ENCODE measurements at places on chromosomes 13 and 19.

GRCh38 chr19:36916991-36917390, 859 bp downstream of the ZNF568 start:
- DNase-seq, result no peak

- DNase-seq, result peak; percentile 42
Measured at GRCh38 chr13:23969647-23970046, 72.3 kb upstream of the C1QTNF9B start.

- DNase-seq, result no peak
Measured at GRCh38 chr13:96741779-96742178, 252.5 kb downstream of the OXGR1 start.

DNA sequence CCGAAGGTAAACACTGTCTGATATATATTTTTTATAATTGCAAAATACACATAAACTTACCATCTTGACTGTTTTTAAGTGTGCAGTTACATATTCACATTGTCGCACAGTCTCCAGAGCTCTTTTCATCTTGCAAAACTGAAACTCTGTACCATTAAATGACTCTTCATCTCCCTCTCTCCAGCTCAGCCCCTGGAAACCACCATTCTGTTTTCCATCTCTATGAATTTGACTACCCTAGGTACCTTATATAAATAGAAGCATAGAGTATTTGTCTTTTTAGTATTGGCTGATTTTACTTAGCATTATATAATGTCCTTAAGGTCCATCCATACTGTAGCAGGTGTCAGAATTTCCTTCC, 45.8 kb downstream of the LRCH1 start:
- DNase-seq, result no peak

DNA sequence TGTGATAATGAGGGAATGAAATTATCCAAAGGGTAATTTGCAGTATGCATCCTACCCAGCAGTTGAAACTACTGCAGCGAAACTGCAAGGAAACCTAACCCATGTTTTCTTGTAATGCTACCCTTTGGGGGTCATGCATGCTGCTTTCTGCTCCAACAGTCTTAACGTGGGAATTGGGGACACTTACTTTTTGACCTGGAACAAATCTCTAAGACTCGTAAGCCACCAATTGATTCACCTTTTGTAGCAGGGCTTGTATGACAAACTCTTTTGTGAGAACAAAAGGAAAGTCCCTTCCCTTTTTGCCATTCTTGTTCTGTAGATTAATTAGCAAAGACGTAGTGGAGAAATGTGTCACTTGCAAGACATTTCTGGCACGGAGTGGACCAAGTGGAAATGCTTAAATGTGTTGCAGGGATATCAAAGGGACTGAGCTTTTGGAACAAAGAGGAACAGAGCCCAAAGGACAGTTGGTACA, 27.4 kb downstream of the LRCH1 start:
- DNase-seq, result no peak

DNA sequence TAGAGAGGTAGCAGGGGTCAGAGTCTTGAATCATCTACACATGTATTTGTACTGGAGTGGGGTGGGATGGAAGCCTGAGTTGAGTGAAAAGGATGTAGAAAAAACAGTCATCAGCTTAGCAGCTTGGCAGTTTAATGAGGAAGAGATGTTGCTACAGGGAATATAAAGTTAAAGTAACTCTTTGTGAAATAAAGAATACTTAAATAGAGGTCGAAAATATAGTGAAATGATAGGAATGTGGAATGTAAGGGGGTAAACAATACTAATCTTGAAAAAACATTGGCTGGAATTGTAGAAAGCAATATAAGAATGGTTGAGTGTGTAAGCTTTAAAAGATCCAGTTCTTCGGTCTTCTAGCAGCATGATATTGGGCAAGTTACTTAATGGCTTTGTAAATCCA, 22.7 kb downstream of the NUP58 start:
- no peak for DNase-seq

DNA sequence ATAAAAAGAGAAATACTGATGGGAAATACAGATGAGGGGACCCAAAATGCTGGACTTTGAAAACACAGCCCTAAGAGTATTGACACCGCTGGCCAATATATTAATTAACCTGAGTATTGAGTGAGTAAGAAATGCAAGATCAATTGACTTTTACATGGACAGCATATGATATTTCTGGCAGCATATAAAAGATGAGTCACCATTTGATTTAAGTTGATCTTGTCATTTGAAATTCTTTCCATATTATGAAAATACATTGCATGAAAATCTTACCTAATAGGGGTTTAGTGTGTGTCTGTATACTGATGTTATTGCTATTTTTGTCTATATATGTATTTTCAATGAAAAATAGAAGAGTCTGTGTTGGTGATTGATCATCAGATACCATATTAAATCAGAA, 619.6 kb downstream of the KCTD12 start:
- DNase-seq, result no peak

DNA sequence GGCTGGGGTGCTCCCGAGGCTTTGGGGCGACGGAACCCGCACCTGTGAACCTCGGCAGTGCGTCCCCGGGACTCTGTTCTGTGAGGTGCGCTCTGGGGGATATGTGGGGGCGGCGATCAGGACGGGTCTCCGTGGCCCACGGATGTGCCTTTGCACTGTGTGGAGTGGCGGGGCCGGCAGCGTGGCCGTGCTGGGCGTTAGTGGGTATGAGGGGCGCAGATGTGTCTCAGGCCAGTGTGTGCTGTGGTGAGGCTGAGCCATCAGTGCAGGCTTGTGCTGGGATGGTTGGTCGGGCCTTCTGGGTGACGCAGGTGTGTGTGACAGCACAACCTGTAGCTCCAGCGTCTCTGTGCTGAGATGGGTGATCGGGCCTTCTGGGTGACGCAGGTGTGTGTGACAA, 16.9 kb downstream of the ZNF331 start:
- DNase-seq, result no peak

DNA sequence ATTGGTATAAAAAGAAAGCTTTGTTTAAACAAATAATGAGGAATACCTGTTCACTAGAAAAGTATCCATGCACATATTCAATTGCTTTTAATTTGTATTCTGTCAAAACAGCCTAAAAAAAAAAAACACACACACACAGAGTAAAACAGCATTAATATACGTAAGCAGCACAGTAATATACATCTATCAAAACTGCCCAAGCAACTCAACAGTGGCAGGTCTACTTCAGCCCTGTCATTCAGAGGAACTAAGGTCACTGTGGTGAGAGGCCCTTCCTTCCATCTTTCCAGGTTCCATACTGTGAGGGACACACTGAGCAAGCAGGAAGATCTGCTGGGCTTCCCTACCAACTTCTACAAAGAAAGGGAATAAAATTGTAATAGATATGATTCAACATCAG, 3.8 kb downstream of the PROSER1 start:
- DNase-seq, result no peak

GRCh38 chr13:109695402-109696190, 90.8 kb downstream of the IRS2 start:
- DNase-seq, result no peak

DNA sequence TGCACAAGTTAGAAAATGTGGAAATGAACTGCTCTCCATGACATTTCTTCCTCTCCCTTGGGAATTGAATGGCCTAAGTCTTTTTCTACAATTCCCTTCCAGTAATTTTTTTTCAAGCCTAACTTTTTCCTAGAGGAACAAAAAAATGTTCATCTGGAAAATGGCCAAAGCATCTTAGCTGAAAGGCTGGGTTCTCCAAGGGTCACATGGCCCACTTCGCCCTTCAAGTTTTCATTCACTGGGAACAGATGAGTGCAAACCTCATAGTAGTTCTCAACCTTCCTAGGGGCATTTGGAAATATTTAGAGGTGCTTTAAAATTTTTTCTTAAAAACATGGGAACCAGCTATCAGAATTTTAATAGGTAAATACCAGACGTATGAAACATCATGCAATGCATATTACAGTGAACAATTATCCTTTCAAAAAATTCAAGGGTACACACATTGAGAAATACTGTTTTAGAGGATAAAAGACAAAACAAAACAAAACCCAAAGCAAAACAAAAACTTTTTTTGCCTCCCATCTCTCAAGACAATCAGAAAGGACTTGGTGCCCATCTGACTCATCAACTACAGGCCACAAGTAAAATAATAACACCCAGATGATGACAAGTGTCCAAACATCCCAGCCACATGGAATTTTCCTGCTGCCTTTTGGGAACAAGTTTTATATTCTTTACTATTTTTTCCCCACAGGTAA, 208.8 kb downstream of the SLITRK6 start:
- DNase-seq, result no peak

GRCh38 chr19:51258165-51259160, 7.6 kb downstream of the SIGLECL1 start:
- DNase-seq, result no peak

DNA sequence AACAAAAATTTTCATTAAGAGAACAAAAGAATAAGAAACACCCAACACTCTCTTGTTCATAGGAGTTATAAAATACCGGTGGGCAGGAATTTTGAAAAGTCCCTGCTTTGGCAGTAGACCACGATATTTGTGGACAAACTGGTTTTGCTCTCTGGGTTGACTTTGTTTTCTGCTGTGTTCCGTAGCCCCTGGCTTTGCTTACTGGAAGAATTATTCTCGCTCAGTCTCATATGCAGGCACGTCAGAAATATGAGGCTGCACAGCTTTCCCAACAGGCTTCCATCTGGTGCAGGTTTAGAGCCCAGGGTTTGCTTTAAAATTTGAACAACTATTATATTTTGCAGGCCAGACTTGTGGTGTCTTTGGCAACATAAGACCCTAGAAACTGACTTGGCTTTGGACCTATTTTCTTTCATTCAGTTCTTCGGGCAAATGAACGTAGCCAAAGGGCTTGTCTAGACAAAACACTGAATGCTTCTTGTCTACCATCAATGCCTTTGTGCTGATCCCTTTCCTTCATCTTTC, 2012.6 kb downstream of the PCDH9 start:
- DNase-seq, result no peak

DNA sequence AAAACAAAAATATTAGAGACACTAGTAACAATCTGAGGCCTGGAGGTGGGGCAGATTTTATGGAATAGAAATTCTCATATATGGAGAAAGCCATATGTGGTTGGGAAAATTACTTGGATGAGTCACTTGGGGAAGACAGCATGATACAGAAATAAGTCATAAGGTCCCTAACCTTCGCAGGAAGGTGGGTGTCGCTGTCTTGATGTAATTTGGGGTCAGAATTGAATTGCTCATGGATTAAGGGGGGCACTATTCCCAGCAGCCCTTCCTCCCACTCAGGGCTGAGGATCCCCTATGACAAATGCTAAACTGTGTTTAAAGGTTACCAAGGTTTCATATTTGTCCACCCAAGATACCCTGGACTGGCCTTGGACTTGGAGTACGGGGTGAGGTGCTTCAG, 5.0 kb downstream of the RDH8 start:
- DNase-seq, result no peak

- DNase-seq, result no peak
Measured at GRCh38 chr13:35866801-35867200, 264.4 kb downstream of the DCLK1 start.

DNA sequence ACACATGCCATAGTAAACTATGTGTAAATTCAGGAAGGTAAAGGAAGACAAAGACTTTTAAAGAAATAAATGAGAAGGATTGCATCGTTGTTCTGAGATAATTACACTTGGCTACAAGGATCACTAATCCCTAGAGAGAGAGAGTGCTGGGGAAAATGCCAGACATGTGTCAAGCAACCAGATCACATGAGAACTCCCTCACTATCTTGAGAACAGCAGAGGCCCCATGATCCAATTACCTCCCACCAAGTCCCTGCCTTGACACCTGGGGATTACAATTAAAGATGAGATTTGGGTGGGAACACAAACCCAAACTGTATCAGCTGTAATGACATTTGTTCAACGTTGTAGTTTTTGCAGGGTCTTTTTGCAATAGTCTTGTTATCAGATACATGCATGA, 1600.9 kb upstream of the MIR17HG start:
- no peak for DNase-seq

GRCh38 chr13:93227280-93227877, 772 bp downstream of the GPC6 start:
- DNase-seq, result peak; percentile 73

DNA sequence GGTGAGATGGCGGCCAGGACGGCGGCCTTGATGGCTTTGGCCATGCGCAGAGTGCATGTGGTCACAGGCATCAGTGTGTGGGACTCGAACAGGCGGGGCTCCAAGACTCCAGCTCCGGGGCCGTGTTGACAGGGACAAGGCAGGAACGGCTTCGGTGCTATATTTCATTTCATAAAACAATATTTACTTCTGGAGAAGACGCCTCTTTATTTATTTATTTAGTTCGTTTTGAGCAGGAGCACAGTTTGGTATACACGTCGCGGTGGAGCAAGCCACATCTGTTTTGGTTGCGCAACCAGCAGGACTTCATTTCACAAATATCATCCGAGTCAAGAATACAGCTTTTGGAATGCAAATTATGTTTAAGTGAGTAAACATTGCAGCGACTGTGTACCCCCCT, 166.7 kb upstream of the TSHZ3 start:
- no peak for DNase-seq

- no peak for DNase-seq
Measured at GRCh38 chr13:80132741-80133601, 208.0 kb downstream of the SPRY2 start.

DNA sequence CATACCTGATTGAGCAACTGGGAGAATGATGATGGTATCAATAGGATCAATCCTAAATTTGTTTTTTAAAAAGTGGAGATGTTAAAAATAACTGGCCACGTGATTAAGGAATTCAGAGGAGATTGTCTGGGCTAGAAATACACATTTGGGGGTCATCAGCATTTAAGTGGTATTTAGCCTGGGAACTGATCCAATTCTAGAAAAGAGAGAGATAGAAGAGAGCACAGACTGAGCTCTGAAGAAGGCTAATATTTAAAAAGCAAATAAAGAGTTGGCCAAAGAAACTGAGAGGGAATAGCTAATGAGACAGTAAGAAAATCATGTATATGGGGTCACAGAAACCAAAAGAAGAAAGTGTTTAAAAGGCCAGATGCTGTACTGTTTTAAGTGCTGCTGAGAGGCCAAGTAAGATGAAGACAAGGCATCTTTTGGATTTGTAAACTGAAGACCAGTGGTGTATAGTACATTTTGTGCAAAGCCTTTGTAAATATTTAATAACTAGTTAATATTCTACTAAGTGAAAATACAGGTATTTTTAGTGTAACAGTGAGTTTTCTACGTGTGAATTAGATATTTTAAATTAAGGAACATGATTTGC, 40.2 kb downstream of the UBL3 start:
- no peak for DNase-seq

- DNase-seq, result no peak
Measured at GRCh38 chr13:39306639-39307589, 268.7 kb downstream of the NHLRC3 start.

- DNase-seq, result no peak
Measured at GRCh38 chr19:43625918-43626579, 6.6 kb upstream of the ZNF428 start.

GRCh38 chr19:1780272-1780958, 27.1 kb downstream of the ONECUT3 start:
- no peak for DNase-seq

- peak; percentile 18 for DNase-seq
Measured at GRCh38 chr13:72959643-72960042, 99.2 kb upstream of the KLF5 start.
